ENCODE measurements at places on chromosomes 2 and 18. TPM values are rescaled to one million over a fixed set of nuclear protein-coding genes. Genes with fewer than 3 reads are reported as not detected.
A peak's percentile ranks its signal among the peaks of the same experiment; 100 is the strongest.

GRCh38 chr2:160141419-160141818 lies 58.7 kb downstream of the ITGB6 start:
- DNase-seq: no peak

- no peak for DNase-seq
Observed at GRCh38 chr2:26302846-26303245, 43.1 kb upstream of the SELENOI start.

- no peak for DNase-seq
Observed at GRCh38 chr2:235550946-235551345, 57.1 kb downstream of the AGAP1 start.

DNA sequence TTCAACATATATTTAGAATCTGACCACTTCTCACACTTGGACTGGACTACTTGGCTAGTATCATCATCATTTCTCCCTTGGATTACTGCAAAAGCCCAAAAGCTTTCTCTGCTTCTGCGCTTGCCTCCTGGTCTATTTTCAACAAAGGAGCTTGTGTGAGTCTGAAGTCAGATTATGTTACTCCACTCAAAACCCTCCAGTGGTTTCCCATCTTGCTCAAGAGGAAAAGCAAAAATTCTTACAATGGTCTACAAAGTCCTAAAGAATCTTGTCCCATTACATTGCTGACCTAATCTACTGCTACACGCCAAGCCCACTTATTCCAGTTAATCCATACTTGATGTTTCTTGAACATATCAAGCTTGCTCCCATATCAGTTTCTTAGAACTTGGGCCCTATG lies 9.6 kb downstream of the PREPL start:
- no peak for DNase-seq

- no peak for DNase-seq
Observed at GRCh38 chr2:182415771-182416170, 11.1 kb downstream of the PDE1A start.

DNA sequence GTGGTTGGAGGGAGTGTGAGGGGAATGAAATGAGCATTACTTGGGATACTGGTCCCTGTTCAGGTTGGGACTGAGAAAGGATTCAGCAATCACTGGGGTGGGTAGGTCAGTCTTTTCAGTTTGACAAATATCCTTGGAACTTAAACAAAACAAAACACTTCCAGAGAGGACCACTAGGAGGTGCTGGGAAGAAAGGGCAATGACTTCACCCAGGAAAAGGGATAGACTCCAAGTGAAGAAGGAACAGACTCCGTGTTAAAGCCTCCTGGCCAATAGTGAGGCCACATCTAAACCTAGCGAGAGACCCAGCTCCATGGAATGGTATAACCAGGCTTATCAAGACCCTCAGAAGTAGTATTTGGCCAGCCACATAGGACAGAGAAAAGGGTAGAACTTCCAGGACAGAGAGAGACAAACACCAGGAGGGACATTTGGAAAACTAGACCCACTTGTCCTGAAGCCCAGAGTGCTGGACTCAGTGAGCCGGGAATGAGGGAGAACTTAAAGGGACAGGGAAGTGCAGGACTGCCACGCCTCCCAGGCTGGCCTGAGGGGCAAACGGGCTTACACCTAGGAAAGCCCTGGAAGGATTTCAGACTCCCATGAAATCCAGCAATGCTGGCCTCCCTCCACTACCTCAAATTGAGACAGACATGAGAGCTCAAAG lies 19.6 kb upstream of the KCNG3 start:
- DNase-seq: peak; percentile 64

DNA sequence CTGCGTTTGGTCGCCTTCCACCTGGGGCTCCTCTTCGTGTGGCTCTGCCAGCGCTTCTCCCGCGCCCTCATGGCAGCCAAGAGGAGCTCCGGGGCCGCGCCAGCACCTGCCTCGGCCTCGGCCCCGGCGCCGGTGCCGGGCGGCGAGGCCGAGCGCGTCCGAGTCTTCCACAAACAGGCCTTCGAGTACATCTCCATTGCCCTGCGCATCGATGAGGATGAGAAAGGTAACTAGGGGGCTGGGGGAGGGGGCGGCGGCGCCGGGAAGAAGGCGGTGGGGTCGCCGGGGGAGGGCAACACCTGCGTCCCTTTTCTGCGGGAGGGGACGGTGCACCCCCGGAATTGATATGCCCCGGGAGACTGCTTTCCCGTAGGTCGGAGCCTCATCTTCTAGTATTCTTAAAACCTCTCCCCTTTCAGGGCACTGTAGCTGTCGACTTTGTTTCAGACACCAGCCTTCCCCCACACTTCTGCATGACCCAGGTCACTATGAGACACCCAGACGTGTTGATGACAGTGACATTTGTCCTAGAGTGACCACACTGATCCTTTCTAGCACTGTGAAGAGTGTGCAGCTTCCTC lies 755 bp downstream of the SPAST start:
- DNase-seq: peak; percentile 8

DNA sequence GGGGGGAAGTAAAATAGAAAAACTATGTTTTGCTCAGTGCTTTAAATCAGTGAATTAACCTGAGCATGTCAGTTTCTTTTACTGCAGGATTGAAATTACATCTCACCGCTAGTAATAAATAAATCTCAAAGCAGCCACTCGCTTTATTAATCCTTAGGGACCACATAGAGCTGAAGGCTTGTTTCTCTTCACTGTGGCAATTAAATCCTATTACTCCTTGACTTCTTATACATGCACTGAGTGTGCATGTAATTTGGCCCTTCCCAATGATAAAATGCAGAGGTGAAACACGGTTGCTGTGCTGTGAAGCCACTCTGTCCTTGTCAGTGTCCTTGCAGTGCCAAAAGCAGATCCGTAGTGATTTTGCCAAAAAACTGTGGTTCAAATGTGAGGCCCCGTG lies 77.1 kb upstream of the RBM44 start:
- no peak for DNase-seq

Gene SPC25
- total RNA-seq: 53.0 TPM

Gene ADCYAP1
- total RNA-seq: 0.10 TPM

Gene TEKT4
- not detected for total RNA-seq

Gene SERPINB3
- not detected for total RNA-seq

Gene TUBA3D
- not detected for total RNA-seq
